ENCODE measurements at places on chromosomes 3 and 15.

- peak; percentile 61 for DNase-seq
Observed at GRCh38 chr3:71875461-71875947, 90.6 kb upstream of the PROK2 start.

GRCh38 chr15:94580211-94580885 is 349.0 kb downstream of the MCTP2 start:
- DNase-seq = no peak

- no peak for DNase-seq
Observed at GRCh38 chr3:135163701-135164100, 368.6 kb downstream of the EPHB1 start.

DNA sequence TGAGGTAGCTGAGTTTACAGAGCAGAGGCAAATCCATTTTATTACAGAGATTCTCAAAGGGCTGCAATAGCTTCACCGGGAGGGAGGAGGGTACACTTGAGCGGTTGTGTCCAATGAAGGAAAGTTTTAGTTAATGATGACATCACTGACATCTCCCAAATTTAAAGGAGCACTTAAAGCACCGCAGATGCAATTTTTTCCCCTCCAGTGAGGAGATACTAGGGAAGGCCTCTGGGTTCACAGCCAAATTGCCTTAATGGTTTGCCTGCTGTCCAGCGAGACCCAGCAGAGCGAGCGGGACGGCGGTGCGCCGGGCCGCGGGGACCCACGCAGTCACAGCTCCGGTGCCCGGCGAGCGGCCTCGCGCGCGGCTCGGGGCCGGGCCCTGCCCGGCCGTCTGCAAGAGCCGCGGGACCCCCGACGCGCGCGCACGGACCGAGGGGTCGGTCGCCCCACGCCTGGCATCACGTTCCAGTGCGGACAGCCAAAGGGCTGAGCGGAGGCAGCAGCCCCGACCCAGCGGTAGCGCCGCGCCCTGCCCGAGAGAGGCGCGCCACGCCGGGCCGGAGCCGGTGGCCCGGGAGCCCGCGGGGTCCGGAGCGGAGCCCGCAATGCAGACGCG is 160.5 kb upstream of the CHRNA7 start:
- DNase-seq = no peak

DNA sequence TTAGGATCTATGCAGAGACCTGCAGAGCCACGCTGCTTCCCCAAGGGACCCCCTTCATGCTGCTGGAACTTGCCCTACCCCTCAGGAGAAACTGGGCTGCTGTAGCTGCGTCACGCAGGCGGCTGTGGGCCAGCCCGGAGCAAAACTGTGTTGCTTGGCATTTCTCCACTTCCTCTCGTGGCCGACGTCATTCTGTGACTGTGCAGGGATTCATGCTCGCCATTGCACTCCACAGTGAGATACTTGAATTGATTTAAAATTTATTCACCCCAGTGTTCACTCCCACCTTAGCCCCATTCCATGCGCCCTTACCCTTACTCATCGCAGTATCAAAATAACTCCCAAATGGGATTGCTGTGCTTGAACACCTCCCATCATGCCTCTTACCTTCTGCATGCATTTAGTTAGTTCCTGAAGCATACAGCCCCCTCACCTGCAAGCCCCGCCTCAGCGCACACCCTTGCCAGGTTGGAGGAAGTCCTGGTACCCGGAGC is 45.7 kb downstream of the TMEM44 start:
- no peak for DNase-seq
